ENCODE measurements at places on chromosomes 3 and 15.

GRCh38 chr15:101009176-101009575 lies 90.0 kb downstream of the LRRK1 start:
- no peak for DNase-seq

DNA sequence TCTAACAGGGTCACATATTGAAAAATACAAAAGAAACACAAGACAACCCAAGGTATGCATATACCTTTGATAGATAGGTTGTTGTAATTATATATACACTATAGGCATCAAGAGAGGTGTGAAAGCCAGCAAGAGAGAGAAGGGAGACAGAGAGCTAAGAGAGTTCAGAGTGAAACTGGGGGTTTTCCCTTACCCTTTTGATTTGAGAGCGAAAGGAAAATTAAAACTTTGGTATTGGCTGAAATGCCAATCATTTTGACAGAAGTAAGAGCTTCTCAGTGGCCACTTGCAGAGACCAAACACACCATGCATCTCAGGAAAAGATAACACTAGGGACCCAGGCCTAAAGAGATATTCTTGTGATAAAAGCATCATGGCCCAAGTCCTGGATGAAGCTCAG lies 183.6 kb downstream of the SHOX2 start:
- DNase-seq: no peak

- DNase-seq: no peak
Observed at GRCh38 chr3:58521917-58522631, 14.9 kb downstream of the ACOX2 start.

DNA sequence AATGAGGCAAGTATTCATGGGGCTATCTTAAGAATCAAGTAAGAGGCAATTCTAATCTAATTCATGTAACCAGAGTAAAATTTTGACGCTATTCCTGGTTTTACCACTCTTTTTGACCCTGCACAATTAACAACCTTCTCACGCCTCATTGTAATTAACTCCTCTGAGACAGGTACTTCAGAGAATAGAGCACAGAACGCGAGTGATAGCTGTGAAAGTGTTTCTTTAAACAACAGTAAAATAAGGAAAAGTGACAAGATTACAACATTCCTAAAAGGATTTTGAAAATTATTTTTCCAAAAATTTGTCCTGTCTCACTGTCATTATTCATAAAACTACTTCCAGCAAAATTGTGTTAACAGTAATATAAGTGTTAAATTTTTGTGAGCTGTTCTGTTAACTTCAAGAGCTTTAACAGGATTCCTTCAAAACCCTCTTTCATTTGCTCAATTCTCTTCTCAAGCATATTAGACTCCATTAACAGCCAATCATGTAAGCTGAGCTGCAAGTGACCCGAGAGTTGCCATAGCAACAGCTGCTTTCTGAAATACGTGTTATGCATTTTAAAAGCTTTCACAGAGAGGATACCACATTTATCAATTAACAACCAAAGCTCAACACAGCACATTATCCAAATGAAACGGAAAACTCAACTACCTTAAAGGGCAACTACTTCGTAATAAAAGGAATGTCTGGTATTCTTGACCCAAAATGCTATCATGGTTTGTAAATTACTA lies 93.1 kb downstream of the STAG1 start:
- DNase-seq: no peak

GRCh38 chr15:26394801-26395200 lies 378.1 kb downstream of the GABRB3 start:
- no peak for DNase-seq

DNA sequence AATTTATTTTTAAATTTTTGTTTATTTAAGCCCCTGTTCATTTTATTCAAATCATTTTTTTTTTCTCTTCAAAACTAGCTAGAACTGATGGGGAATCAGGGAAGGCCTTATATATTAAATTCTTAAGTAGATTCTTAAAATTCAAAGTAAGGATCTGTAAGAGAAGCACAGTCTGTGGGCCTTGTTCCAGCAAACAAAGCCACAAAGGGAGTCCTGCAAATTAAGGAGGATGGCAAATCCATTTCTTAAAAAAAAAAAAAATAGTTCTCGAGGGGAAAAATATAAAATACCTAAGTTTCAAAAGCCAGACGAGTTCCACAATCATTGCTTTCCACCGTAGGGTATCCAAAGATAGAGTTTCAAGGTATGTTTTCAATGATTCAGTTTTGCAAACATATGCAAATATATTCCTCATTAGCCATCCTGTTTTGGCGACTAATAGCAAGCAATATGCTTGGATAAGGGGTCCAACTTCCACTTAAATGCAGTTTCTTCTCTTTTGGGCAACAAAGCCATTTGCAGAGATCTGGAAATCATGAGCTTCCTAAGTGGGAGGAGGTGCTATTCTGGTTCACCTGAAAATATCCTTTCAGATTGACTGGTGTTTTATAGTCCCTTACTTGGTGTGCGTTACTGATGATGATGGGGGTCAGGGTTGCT lies 46.8 kb downstream of the CDIN1 start:
- DNase-seq: no peak

DNA sequence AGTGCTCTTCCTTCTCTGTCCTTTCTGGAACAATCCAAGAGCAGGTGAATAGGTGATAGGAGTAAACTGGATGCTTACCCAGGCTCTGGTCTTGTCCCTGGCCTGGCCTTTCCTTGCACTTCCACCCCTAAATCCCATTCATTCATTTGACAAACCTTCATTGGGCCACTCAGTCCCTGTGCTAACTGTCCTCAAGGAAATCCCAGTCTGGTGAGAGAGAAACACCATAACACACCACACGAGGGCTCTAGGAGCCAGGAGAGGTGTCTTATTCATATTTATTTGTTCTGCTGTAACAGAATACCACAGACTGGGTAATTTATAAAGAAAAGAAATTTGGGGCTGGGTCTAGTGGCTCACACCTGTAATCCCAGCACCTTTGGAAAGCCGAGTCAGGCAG lies 22.8 kb downstream of the EFCC1 start:
- DNase-seq: no peak

- no peak for DNase-seq
Observed at GRCh38 chr3:66662894-66663293, 162.1 kb upstream of the LRIG1 start.

GRCh38 chr3:49681543-49681942 lies 7.4 kb downstream of the APEH start:
- no peak for DNase-seq

DNA sequence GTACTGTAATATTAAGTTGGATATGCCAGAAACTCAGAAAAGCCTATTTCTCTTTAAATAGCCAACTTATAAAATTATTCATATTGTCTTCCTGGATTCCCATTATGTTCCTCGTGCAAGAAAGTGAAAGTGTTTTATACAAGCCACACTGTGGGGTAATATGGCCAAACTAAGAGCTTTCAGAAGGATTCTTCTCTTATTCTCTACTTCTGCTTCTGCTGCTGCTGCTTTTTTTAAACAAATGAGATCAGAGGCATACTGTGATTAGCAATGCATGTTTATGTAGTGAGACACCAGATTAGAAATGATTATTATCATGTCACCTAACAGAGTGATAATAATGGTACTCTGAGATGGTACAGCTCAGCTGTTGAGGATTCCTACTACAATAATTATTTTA lies 1026.5 kb upstream of the CFAP20DC start:
- no peak for DNase-seq
